ENCODE measurements at places on chromosomes 7 and 10. TPM values are rescaled to one million over a fixed set of nuclear protein-coding genes. Genes with fewer than 3 reads are reported as not detected.

ATXN7L1 gene
- total RNA-seq, result 6.3 TPM

SFRP4 gene
- 3.3 TPM for total RNA-seq

METTL27 gene
- total RNA-seq, result 11.5 TPM

TAS2R3 gene
- total RNA-seq, result not detected

TFPI2 gene
- 259 TPM for total RNA-seq

GBX1 gene
- total RNA-seq, result not detected

ASIC3 gene
- total RNA-seq, result 4.3 TPM

CLCN1 gene
- total RNA-seq, result 0.02 TPM

TMEM139 gene
- total RNA-seq, result 1.3 TPM

IL6 gene
- 1.8 TPM for total RNA-seq

GNGT1 gene
- not detected for total RNA-seq

ZNF92 gene
- 4.3 TPM for total RNA-seq

VPS37D gene
- total RNA-seq, result 6.4 TPM

PAOX gene
- 2.3 TPM for total RNA-seq

IFIT1B gene
- total RNA-seq, result not detected

SLC26A5 gene
- total RNA-seq, result not detected

PFKP gene
- 474 TPM for total RNA-seq

TACR2 gene
- total RNA-seq, result 0.33 TPM

TRIP6 gene
- total RNA-seq, result 57.2 TPM

EPO gene
- not detected for total RNA-seq

SLC35G1 gene
- 8.8 TPM for total RNA-seq

GSTO2 gene
- 2.3 TPM for total RNA-seq

RPEL1 gene
- 0.07 TPM for total RNA-seq

CYP3A7 gene
- total RNA-seq, result not detected

ECHDC3 gene
- 7.9 TPM for total RNA-seq

NPC1L1 gene
- total RNA-seq, result 0.03 TPM

PTPN20 gene
- 4.3 TPM for total RNA-seq

SEMA3A gene
- total RNA-seq, result 4.7 TPM

CFTR gene
- total RNA-seq, result 0.06 TPM

PAPOLB gene
- not detected for total RNA-seq

PILRA gene
- 3.8 TPM for total RNA-seq

GDF2 gene
- total RNA-seq, result not detected

OR6B1 gene
- total RNA-seq, result not detected

DDIT4 gene
- 239 TPM for total RNA-seq

All from A549 treated with CORT108297 at 1 μM for 4 hours (cell line).